ENCODE measurements at places on chromosomes 2 and 18.
A peak's percentile ranks its signal among the peaks of the same experiment; 100 is the strongest.

DNA sequence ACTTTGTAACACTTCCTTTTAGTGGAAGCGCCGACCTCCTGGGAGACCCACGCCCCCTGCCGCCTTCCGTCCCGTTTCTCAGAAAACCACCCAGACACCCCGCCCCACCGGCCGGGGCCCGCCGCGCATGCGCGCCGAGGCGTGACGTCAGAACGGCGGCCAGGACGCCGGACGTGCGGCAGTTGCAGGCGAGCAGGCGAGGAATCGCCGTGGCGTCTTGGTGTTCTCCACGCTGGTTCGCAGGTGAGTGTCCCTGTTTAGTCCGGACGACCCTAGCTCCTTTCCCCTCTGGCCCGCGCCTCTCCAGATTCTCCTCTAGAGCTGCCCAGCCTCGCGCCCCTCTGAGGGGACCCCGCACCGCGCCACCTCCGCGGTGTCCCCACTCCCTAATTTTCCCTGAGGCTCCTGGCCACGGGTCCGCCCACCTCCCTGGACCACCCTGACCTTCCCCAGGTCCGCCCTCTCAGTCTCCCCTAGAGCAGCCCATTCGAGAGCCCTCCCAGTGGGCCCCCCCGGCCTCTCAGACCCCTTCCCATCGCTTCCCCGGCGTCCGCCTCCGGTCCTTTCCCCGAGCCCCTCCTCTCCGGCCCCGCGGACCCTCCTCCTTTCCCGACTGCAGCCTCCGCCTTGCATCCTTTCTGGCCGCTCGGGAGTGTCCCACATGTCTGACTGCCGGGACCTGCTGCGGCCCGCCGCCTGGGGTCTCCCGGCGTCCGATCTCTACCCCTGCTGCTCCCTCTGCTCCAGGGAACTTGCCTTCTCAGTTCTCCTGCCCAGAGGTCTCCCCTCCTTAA lies at the start of gene PLEKHB2:
Gene PLEKHB2 (plus strand): TSS at position 181 of the 794 bp plus-strand sequence. CDS start 15,606 bp downstream, outside the sequence.
- DNase-seq = peak; percentile 97

DNA sequence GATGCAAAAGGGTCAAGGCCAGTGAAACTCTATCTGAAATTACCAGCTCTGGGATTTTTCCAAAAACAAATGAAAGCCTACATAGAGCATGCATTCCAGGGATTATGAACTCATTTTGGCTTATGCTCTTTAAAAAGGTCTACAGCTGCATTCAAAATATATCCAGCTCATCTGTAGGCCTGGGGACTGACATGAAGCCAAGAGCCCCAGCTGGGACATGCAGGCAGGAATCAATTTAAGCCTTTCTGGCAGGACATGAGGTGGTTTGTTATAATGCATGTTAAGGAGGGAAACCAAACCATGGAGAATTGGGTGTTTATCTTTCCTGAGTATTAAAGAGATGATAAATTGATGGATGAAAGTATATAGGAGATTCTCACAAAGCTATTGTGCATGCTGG lies 164.5 kb downstream of the RBM43 start:
- no peak for DNase-seq

- no peak for DNase-seq
These were observed 145.7 kb downstream of the NUP35 start for GRCh38 chr2:183269956-183270355.

DNA sequence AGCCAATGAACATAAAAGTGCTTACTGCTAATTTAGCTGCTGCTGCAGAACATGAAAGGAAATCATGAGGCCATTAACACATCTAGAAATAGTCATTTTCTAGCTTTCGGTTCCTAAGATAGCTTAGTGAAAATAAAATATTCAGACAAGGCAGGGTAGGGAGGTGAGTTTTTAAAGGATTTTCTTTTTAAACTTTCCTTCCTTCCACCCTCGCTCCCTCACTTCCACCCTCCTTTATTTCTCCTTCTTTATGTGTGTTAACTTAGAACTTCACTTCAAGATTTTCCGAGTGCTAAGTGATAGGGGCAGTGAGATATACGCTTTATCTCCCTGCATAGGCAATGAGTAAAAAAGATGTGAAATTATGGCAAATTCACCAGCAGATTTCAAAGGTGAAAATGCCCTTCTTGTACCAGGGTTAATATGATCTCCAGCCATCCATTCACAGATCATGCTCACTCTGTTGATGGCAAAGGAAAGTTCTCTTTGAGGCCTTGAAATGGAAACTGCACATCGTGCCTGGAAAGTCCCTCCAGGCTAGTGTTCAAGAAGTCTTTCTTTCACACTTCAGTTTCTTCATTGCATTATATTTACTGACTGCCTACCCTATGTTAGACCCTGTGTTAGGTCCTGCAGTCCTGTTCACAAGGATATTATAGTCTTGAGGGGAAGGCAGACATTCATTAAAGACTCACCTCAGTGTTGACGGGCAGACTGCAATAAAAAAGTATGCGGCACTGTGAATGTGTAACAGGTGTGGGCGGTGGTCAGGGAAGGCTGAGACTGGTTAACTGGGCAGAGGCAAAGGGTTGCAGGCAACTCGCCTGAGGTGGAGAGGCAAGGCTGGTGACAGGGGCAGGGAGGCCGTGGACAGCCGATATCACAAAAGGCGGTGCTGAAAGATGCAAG lies 200.8 kb downstream of the PLCL1 start:
- DNase-seq = peak; percentile 67
